ENCODE measurements at places on chromosomes 2 and 18.

GRCh38 chr2:211709389-211709788, 829.2 kb downstream of the ERBB4 start:
- DNase-seq, result no peak

- DNase-seq, result no peak
Measured at GRCh38 chr2:121084130-121084680, 200.8 kb downstream of the TFCP2L1 start.

- DNase-seq, result no peak
Measured at GRCh38 chr2:165007161-165007744, 51.9 kb upstream of the SLC38A11 start.

DNA sequence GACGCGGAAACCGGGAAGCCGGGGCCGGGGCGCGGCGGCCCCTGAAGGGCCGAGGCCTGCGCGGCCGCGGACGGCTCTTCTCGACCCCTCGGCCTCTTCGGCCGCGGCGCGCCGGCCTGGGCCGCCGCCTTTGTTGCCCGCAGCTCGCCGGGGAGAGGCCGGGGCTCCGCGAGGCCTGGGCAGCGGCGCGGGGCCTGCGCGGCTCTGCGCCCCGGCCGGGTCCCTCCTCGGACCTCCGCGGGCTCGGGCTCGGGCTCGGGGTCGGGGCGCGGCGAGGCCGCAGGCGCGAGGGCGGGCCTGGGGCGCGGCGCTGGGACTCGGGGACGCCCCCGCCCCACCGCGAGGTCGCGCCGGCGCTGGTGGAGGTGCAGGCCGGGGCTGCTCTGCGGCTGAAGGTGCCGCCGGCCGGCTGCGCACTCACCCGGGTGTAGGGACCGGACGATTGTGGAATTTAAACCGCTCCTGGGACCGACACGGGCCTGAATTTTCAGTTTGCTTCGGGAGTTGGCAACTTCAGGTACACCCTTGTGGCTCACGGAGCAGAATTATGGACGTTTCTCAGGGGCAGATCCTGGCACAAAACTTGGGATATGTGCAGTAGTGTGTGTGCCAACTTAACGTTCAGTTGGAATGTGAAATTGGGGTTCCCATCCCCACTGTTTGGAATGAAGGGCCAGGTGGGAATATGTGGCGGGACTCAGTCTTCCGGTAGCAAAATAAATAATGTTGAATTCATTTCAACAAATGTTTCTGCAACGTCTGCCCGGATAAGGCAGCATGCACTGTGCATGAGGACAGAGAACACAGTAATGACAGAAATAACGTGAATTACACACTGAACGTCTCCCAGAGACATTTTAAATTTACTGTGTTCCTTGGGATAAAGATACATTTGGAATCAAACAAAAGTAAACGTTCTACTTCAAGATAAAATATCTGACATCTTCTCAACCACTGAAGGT, 787 bp downstream of the SOCS6 start:
- peak; percentile 38 for DNase-seq

DNA sequence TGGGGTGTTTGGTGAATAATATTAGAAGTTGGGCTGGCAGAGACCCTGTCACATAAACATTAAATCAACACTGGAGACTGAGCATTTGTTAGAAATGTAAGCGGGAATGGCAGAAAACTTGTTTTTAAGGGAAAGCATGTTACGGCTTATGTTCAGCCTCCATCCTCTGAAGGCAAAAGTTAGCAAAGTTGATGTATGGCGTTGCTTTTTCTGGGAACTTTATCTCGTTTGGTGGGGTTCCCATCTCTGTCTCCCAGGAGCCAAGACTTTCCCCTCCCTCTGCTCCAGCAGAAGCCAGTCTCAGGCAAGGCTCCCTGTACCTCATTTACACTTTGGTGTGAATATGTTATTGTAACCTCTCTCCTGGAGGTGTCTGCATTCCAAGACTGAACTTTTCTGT, 105.1 kb downstream of the MSH2 start:
- DNase-seq, result no peak

- no peak for DNase-seq
Measured at GRCh38 chr18:45935591-45936335, 31.4 kb downstream of the EPG5 start.

GRCh38 chr2:80722803-80723202, 418.3 kb upstream of the LRRTM1 start:
- DNase-seq, result no peak

- no peak for DNase-seq
Measured at GRCh38 chr2:85834466-85834865, 54.3 kb downstream of the ST3GAL5 start.

GRCh38 chr2:196607073-196607472, 32.4 kb upstream of the CCDC150 start:
- DNase-seq, result peak; percentile 76

DNA sequence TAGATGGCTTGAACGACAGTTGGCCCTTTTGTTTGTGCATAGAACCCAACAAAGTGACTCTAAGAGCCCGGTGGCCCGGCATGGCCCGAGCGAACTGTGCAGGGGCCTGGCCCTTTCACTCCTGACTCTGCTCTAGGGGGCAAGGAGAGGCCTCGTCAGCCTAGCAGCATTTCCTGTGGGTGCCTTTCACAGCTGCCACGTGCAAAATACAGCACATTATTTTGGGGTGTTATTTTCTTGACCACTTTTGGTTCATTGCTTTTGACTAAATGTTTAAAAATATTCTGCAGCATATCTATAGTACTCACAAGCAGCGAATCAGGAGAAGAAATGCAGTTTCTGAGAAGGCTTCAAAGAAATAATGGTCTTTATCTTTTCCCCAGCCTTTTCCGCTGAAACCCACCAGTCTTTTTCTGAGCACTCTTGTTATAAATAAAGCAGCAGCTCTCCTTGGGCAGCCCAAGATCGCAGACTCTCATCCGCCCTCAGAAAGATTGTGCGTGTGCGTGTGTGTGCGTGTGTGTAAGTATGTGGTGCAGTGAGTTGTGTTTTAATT, 31.3 kb downstream of the DGKD start:
- peak; percentile 18 for DNase-seq

DNA sequence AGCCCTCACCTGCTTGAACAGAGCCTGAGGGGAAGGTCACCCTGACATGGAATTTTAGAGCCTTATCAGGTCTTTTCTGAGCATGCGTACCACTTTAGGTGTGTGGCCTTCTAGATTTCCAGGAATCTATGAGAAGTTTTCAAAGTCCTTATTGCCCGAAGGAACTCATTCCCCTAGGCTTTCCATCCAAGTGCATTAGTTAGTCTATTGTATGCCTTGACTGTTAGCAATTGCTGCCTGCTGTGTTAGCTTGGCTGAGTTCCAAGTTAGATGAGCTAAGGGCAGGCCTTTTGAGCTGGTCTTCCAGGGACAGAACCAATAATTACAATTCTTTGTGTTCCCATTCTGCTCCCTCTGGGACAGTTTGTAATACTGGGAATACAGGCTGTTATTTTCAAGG, 30.8 kb upstream of the PUM2 start:
- DNase-seq, result peak; percentile 51

DNA sequence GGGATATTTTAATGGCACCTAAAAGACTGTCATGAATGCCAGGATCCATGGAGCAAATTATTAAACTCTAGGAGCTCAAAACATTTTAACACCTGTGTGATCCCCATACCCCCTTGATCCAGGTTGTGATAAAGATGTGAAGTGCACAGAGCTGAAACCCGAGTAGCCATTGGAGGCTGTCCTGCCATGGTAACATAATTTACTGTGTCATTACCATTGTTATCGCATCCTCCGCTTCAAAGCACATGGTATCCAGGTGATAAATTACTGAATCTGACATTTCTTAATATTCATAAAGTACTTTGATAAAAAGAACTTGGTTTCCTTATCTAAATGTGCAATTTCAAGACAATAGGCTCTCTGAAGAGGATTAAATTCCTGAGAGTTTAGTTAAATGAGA, 109.3 kb downstream of the CHST9 start:
- no peak for DNase-seq

DNA sequence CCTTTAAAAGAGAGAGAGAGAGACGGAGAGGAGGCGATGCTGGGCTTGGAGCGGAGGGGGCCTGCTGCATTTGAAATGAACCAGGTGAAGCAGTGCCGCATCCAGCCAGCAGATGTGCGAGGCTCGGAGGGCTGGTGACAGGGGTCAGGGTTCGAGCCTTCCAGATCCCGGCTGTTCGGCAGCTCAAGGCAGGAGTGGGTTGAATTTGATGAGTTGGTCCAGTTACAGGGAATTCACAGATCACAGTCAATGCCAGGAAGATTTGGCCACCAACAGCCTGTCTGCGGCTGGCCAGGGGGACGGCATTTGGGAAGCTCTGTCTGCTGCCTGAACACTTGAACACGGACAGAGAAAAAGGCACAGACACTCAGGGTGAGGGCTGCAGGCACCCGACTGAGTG, 48.6 kb downstream of the PTGR3 start:
- no peak for DNase-seq

DNA sequence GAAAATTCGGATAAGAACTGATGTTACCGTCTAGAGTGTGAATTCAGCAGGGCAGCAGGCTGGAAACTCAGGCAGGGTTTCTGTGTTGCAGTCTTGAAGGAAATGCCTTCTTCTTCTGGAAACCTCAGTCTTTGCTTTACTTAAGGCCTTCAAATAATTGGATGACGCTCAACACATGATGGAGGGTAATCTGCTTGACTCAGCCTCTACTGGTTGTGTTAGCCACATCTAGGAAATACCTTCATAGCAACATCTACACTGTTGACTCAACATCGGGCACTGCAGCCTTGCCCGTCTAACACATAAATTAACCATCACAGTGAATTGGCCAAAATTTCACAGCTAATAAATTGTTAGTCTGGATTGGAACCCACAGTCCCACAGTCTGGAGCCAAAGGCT, 37.2 kb downstream of the YPEL5 start:
- DNase-seq, result no peak

DNA sequence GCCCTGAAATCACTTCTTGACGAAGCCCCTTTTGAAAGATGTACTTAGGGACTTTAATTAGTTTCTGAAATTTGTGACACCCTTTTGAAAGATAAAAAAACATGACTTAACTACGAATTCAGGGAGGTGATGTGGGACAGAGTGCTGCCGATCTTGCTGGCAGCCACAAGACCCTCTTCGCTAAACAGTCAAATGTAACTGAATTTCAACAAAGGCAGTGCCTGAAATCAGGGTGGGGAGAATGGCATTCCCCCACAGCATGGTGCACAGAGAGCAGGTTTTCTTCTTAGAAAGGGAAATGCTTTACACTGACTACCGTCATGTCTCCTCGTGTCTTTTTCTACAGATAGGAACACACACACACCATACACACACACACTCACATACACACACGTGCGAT, 640.2 kb upstream of the POU3F3 start:
- DNase-seq, result no peak

DNA sequence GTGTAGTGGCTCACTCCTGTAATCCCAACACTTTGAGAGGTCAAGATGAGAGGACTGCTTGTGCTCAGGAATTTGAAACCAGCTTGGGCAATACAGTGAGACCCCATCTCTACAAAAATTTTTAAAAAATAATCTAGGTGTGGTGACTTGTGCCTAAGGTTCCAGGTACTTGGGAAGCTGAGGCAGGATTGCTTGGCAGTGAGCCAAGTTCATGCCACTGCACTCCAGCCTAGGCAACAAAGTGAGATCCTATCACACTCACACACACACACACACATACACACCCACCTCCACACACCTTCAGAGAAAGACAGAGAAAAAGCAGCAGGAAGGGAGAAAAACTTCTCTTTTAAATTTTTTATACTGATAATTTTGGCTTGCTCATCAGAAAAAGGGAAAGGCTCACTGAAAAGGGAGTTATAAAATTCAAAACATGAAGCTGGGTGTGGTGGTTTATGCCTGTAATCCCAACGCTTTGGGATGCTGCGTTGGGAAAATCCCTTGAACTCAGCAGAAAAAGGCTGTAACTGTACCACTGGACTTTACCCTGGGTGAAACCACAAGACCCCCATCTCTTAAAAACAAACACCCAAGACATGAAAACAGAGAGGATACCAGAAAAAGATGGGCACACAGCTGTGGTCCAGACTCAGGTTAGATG, 25.7 kb downstream of the FAM168B start:
- no peak for DNase-seq

DNA sequence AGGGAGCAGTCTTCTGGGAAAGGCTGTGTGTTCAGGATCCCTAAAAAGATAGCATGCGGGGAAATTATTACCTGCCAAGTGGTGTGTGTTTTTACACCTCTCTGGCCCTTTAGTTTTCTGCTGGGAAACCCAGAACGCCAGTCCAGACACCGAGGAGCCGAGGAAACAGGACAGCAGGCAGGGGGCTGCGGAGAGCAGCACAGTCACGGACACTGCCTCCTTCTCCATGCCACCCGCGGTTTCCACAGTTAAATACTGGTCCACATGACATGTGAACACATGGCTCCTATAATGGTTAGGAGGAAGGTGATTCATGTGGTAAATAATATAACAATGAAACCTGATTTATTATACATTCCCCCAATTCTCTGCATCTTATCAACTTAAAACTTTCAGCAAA, 20.4 kb downstream of the CNOT11 start:
- DNase-seq, result no peak

DNA sequence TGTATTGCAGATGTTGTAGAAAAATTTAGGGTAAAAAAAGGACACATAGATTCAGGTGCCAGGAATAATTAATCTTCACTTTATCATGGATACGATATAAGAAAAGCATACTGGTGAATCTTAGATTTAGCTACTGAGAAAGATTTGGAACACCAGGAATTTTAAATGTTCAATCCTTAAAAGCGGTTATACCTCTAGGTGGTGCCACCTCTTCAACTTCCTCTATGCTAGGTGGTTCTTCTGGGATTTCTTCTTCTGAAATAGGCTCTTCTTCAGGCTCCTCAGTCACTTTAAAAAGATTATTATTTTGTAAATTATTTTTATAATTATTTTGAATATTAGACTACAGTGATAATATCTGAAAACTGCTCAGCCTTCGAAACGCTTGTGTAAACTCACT, 133.1 kb downstream of the TTN start:
- no peak for DNase-seq

GRCh38 chr2:119174993-119175347, 16.4 kb upstream of the C1QL2 start:
- DNase-seq, result no peak

GRCh38 chr2:82650038-82650437, 1809.0 kb downstream of the SUCLG1 start:
- peak; percentile 1 for DNase-seq

- peak; percentile 29 for DNase-seq
Measured at GRCh38 chr2:39304729-39305128, 61.0 kb upstream of the CDKL4 start.

GRCh38 chr18:11072632-11073031, 76.7 kb downstream of the PIEZO2 start:
- no peak for DNase-seq

GRCh38 chr2:226059961-226060627, 660.6 kb downstream of the NYAP2 start:
- no peak for DNase-seq
